Kidney (tissue), 22 donors: ENCODE measurements at places on chromosomes 11 and 22.

DNA sequence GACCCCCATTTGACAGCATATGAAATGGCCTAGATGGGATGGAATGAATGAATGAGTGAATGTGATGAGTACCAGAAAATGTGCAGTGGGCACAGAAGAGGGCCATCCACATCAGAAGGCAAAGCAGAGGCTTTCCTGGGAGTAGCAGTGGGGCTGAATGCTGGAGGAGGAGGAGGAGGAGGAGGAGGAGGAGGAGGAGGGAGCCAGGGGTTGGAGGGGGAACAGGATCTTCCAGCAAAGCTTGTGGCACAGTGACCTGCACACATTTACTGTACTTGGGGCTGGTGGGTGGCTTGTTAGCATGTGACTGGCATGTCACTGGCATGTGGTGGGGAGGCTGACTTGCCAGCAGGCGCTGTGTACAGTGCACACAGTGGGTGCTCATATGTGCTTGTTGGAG is 9.5 kb downstream of the SEPTIN3 start:
- H3K36me3 ChIP-seq, result no peaks in the 10 kb centered on the region
- no peak overlapping the region for H3K27ac ChIP-seq
- H3K4me3 ChIP-seq, result no peak overlapping the region
- H3K4me1 ChIP-seq, result no peaks in the 10 kb centered on the region

GRCh38 chr11:122439866-122440810 is 215.4 kb upstream of the UBASH3B start:
- H3K27me3 ChIP-seq, result no peaks in the 10 kb centered on the region
- peak; percentile 66 for DNase-seq
- peak overlapping the region; percentile 75 for H3K4me3 ChIP-seq

DNA sequence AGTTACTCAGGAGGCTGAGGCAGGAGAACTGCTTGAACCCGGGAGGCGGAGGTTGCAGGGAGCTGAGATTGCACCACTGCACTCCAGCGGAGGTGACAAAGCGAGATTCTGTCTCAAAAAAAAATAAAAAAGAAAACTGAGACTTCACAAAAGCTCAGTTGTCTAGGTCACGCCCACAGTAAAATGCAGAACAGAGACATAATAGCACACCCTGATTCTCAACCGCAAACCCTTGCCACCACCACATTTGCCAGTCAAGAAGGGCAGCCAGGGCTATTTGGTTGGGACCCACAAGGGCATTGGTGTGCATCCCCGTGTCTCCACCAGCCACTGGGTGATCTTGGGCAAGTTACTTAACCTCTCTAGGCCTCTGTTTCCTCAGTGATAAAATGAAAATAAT is 25.4 kb downstream of the CREB3L1 start:
- H3K4me3 ChIP-seq, result no peak overlapping the region
- no peaks in the 10 kb centered on the region for H3K27me3 ChIP-seq
- DNase-seq, result no peak
- H3K36me3 ChIP-seq, result no peaks in the 10 kb centered on the region

DNA sequence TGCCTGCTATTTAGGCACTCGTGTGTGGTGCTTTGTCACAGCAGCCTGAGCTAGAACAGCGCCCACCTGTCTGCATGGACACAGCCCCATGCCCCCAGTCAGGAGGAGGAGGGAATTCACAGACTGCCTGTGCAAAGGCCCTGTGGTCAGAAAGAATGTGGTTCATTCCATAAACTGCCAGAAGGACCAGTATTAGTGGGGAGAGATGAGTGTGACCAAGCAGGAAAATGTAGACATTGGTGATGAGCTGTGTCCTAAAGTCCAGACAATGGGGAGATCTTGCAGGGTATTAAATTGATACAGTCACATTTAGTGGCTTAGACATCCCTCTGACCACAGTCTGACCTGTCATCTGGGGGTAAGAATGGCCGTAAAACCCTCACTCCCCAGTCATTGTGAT is 83.7 kb upstream of the LINC01488 start:
- no peak overlapping the region for H3K27ac ChIP-seq
- no peak overlapping the region for H3K4me3 ChIP-seq
- H3K4me1 ChIP-seq, result peaks cover 2% of the 10 kb centered on the region

GRCh38 chr11:59770319-59770718 is 15.1 kb downstream of the STX3 start:
- DNase-seq, result no peak
- no peak overlapping the region for H3K27ac ChIP-seq
- H3K4me1 ChIP-seq, result no peaks in the 10 kb centered on the region
- peaks cover 12% of the 10 kb centered on the region for H3K36me3 ChIP-seq
- H3K4me3 ChIP-seq, result no peak overlapping the region
